Activated CD8-positive, alpha-beta memory T cell treated with anti-CD3 and anti-CD28 coated beads, Interleukin-2, amount 50 U/mL, for 48 hours (primary cell): ENCODE measurements at places on chromosomes 13 and 19.

GRCh38 chr19:45800070-45800553, 7.5 kb upstream of the DMWD start:
- no peak for DNase-seq

DNA sequence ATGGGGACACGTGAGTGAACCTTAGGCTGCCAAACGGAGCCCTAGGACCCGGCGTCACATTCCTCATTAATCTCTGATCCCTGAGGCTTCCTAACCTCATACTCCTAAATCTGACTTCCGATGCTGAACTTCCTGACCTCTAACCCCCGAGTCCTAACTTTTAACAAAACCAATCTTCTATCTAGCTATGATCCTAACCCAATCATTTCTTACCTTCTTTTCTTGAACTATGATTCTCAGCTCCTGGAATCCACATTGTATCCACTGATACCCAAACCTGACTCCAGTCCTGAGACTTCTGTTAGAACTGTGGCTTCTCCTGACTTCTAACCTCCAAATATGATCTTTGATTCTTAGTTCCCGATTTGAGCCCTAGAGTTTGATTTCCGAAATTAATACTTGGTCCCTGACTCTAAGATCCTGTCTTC, 447 bp downstream of the NFKBIB start:
- no peak for DNase-seq

- no peak for DNase-seq
Measured at GRCh38 chr13:113962386-113962785, 11.5 kb downstream of the C13orf46 start.

GRCh38 chr13:98187965-98188261, 10.8 kb upstream of the RNF113B start:
- no peak for DNase-seq

GRCh38 chr13:42796747-42797356, 15.5 kb downstream of the FAM216B start:
- no peak for DNase-seq

DNA sequence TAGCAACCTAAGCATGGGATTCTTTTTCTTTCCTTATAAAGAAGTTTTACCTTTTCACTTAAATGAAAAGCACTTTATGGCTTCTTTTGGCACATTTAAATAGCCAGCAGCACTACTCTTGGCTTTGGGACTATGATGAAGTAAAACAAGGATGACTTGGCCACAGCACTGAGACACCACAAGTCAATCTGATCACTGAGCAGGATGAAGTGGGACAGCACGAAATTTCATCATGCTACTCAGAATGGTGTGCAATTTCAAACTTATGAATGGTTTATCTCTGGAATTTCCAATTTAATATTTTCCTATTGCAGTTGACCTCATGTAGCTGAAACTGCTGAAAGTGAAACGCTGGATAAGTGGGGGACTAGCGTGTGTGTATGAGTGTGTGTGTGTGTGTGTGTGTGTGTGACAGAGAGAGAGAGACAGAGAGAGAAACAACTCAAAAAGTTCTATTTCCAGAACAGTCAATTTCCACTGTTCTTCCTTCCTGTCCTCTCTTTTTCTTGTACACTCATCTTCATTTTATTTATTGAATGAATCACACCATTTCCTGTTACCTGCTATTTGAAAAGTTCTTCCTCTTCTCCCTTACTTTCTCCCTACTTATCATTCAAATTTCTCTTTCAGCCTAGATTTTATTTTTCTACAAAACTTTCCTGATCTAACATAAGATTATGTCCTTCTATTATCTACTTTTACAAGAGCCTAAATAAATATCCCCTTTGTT, 414.2 kb upstream of the MIR17HG start:
- no peak for DNase-seq

DNA sequence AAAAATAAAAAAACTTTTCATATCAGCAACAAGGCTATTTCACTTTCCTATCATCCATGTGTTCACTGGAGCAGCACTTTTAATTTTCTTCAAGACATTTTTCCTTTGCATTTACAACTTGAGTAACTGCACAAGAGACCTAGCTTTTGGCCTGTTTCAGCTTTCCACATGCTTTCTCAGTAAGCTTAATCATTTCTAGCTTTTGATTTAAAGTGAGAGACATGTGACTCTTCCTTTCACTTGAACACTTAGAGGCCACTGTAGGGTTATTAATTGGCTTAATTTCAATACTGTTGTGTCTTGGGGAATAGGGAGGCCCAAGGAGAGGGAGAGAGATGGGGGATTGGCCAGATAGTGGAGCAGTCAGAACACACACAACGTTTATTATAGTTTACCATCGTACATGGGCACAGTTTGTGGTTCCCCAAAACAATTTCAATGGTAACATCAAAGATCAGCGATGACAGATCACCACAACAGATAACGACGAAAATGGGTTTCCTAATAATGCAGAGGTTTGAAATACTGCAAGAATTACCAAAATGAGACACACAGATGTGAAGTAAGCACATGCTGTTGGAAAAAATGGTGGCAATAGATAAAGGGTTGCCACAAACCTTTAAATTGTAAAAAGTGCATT, 117.6 kb downstream of the GGACT start:
- no peak for DNase-seq

- no peak for DNase-seq
Measured at GRCh38 chr13:32037471-32037870, 5.9 kb downstream of the FRY start.

- DNase-seq: no peak
Measured at GRCh38 chr13:34863360-34864135, 78.5 kb upstream of the NBEA start.

- DNase-seq: no peak
Measured at GRCh38 chr13:48873081-48873480, 102.6 kb upstream of the FNDC3A start.

DNA sequence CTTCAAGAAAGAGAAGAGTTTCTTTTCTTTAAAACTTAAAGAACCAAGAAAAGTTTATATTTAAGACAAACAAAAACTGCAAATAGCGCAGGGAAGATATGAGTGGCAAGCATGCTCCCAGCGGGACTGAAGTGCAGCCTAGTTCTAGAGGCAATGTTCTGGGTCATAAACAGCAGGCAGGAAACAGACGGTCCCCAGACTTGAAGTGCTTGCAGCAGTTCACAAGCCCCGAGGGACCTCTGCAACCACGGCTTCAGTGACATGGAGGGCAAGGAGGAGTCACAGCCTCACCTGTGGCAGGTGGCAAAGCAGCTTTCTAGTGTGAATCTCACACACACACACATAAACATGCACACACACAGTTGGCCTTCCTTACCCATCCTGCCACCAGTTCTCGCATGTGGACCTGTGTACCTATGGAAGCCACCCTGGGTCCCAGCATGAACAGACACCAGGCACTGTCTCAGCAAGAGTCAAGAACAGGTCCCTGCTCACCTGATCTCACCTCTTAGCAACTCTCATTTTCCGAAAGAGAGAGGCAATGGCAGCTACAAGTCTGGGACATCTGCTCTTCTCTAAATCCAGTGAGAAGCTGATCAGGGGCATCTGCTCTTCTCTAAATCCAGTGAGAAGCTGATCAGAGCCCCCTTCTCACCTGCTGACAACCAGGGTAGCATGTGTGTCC, 162.0 kb downstream of the EFNB2 start:
- no peak for DNase-seq
